AML-193 (cell line): ENCODE measurements at places on chromosomes 6 and 20.

DNA sequence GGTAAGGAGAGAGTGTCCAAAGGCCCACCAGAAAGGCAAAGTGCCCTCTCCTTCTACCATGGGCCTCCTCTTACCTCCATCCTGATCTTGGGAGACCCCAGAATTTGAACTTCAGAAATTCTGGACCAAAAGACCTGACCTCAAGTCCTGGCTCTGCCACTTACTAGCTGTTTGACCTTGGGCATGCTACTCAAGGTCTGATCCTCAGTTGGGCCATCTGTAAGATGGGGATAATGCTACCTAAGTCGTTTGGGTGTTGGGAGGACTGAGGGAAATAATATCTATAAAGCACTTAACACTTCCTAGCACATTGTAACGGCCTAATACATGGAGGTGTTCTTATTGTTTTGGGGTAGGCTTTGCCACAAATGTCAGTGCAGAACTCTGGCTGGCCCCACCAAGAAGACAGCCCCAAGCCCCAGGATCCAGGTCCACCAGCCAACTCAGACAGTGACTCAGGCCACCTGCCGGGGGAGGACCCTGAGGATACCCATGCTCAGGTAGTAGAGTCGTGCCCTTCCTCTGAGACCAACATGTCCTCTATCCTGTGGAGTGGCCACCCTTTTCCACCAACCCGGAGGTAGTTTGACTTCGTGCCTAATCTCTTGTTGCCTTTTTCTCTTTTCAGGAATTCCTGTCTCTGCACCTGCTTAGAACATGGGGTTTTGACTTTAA lies 2.7 kb downstream of the PRICKLE4 start:
- DNase-seq: no peak

DNA sequence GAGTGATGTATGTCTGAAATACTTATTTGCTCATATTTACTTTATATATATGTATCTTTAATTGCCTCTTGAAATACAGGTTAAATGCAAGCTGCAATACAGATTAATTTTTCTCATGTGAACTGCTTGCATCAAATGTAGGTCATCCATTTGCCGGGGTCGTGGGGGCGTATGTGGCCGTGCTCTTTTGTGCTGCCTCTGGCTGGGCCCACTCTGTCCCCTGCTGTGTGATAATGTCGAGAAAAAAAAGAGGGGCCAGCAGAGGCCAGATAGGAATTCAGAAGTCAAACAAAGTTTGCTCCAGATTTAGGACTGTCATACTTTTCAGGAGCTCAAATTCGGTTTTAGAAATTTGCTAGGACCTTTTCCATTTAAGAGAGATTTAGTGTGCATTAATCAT lies 459.6 kb upstream of the SOX4 start:
- DNase-seq: no peak

- DNase-seq: no peak
These were observed 13.8 kb downstream of the HECA start for GRCh38 chr6:139148557-139149235.

DNA sequence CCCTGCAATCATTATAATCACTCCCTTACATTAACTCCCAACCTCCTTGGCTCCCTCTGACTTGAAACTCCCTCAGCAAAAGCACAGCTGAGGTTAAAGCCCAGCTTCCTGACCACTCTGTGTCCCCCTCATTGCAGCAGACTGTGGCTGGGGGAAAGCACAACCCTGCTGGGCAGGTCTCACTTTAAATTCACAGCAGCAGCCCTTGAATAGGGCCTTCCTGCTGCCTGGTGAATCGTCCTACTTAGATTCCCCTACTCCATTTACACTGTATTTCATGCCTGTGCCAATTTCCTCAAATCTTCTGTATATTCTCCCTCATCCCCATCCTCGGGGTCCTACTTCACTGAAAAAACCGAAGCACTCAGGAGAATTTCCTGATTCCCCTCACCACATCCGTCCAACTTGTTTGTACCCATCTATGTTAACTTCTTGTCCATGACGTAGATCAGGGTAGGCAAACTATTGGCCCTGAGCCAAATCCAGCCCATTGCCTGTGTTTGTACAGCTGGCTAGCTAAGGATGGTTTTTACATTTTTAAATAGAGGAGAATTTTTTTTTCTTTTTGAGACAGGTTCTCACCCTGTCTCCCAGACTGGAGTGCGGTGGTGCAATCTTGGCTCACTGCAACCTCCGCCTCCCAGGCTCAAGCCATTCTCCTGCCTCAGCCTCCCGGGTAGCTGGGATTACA lies 31.5 kb upstream of the GCM1 start:
- no peak for DNase-seq

GRCh38 chr6:26355366-26355765 lies 9.6 kb upstream of the BTN3A2 start:
- DNase-seq: no peak

- DNase-seq: no peak
These were observed 661.3 kb downstream of the CD109 start for GRCh38 chr6:74357321-74357720.

- no peak for DNase-seq
These were observed 108.2 kb downstream of the NOL4L start for GRCh38 chr20:32476684-32477593.

DNA sequence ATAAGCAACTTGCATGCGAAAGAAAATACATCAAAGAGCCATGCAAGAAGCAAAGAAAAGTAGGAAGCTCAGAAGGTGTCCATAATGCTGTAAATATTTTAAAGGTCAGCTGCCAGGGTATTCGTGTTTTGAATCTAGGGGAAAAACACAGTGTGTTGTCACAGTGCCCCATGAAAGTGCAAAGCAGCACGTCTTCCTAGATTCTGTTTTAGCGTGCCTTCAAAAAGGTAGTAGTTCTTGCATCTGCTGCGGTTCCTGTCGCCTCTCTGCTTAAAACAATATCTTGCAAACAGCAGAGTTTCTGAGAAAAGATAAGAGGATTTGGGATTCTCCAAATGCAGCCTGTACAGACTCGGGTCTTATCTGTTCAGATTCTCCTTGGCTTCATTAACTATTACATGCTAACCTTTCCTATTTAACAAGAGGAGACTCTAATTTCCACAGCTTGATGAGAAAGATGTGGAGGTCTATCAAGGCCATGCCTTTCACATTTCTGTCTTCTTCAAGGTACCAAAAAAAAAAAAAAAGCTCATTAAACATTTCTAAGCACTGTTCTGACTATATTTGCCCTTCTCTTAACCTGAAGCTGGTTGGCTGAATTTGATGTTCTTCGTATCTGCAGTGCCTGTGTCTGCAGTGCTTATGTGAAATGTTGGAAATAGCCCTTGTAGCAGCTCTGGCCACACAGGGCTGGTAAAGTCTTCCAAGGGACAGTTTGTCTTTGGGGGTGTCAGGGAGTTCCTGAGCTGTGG lies 297.5 kb downstream of the ADGB start:
- DNase-seq: no peak

GRCh38 chr6:27286141-27286540 lies 25.9 kb downstream of the POM121L2 start:
- DNase-seq: no peak

DNA sequence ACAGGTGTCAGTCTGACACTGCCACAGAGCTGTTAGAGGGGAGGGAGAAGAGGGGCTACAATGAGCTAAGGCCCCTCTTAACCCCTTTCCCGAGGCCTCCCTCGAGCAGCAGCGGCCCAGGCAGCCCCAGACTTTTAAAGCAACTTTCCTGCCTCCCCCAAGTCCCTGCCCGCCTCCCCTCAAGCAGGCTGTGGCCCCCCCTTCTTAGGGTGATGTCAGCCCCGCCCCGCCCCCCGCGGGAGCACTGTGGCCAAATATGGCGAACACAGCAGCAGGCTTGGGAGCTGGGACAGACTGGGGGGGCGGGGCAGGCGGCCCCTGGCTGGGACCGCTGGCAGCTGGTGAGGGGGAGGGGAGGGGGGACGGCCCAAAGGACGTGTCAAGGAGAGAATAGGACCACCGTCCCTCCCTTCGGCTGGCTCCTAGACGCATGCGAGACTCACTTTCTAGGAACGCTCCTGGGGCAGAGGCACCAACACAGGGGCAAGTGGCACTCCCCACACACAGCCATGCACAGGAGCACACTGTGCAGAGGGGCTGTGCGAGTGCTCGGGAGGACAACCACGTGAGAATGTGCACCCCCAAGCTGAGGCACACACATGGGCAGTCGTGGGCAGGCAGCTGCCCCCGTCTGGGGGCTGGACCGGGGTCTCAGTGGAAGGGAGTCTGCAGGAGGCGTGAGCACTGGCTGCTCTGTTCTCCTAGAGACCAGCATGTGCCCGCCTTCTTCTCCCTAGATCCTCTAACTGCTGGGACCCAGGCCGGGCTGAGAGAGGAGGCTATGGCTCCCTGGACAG lies 6.7 kb downstream of the TEAD3 start:
- no peak for DNase-seq

GRCh38 chr20:59743767-59744485 lies 139.6 kb downstream of the PHACTR3 start:
- no peak for DNase-seq

DNA sequence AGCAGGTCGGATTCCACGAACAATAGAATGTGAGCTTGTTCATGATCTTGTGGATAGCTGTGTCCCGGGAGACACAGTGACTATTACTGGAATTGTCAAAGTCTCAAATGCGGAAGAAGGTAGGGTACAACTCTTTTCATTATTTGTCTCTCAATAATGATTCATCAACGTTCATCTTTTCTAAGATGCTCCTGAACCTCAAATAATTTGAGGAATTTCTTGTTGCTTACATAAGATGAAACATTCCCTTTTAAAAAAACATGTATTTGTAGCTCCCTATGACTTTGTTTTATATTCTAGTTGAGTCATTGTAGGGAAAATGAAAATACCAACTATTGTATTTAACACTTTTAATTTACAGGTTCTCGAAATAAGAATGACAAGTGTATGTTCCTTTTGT lies 17.0 kb downstream of the MCM8 start:
- DNase-seq: no peak

DNA sequence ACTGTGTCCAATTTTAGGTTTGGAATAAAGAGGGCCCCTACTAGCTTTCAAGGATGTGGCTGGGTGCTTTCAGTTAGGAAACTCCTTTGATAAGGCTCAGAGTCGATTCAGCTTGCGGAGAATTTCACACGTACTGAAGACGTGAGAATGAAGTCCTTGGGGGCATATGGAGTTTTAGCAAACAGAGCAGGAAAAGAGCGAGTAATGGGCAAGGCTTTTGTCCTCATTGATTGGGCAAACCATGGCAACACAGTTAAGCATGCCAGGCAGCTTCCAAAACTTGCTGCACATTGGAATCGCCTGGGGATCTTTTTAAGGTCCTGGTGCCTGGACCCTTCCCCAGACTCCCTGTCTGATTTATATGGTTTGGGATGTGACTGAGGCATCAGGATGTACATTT lies 29.2 kb downstream of the ISM1 start:
- DNase-seq: no peak

DNA sequence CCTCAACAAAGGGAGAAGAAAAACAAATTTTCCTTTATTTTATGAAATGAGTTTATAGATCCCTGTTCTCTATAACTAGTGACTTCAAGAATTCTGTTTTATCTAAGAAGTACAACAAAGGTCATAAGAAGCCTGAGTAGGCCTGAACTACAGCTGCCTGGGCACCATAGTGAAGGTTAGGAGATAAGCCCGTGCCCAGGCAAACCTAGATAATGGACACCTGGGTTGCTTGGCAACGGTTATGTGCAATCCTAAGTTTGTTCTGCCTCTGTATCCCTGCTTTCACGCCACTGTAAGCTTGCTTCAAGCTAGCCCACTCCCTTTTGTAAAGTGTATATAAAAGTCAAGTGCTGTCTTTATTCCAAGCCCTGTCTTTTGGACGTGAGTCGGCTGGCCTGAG lies 23.2 kb downstream of the SCGN start:
- no peak for DNase-seq

- peak; percentile 68 for DNase-seq
These were observed 10.5 kb downstream of the PLN start for GRCh38 chr6:118558464-118559217.

DNA sequence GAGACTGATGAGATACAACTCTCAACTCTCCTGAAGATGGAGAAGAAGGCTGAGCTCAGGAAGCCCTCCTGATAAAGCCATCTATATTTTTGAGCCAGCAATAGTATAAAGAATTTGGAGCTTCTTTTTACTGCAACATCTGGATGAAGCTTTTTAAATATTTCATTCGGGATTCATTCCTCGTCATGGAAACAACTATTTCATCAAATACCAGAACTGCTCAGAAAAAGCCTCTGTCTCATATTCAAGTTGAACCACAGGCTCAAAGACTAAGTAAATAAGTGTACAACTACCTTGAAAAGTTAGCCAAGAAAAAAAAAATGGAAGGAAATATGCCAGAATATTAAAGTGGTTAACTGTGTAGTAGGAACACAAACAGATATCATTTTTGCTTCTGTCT lies 37.8 kb downstream of the PTPRT start:
- DNase-seq: no peak

DNA sequence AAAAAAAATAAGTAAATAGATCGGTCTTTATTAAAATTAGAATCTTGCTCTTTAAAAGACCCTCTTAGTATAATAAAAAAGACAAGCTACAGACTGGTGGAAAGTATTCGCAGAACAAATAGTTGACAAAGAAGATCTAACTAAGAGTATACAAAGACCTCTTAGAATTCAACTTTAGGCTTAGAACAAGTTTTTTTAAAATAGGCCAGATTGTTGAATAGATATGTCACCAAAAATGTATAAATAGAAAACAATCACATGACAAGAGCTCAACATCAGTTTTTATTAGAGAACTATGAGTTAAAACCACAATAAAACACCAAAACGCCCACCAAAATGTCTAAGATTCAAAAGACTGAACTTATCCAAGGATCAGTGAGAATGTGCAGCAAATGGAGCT lies 632.7 kb upstream of the PTCHD4 start:
- DNase-seq: no peak

GRCh38 chr6:11685481-11686093 lies 93.0 kb downstream of the ADTRP start:
- no peak for DNase-seq

GRCh38 chr6:169787797-169788196 lies 36.4 kb downstream of the ERMARD start:
- DNase-seq: no peak

GRCh38 chr6:165922309-165922794 lies 245.3 kb downstream of the TBXT start:
- no peak for DNase-seq

DNA sequence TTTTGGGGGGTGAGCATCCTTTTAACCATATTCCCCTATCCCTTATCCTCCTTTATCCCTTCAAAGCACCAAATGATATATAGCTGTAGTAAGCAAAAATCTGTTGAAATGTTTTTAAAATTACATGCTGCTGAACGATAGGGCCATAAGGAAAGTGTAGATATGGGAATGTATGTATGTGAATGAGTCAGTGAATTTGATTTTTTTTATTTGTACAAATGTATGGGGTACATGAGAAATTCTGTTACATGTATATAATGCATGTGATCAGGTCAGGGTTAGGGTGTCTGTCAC lies 327.2 kb downstream of the ZFAND3 start:
- DNase-seq: no peak
